ENCODE measurements at places on chromosomes 2 and 18.
A peak's percentile ranks its signal among the peaks of the same experiment; 100 is the strongest.

DNA sequence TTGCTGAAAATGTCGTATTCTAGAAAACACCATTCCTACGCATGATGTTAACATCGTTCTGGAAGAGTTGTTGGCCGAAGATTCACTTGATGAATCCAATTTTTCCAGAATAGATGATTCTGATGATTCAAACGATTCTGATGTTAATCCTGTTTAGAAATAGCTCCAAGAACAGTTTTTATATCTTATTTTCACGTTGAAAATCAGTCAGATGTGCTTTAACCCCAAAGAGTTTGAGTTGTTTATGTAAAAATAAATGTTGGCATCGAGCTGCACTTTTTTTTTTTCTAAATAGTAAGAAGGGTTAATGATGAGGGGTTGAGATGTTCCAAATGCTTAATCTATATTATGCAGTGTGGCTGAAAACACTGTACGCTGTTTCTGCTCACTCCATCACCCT is 99.9 kb upstream of the LINC00305 start:
- no peaks in the 10 kb centered on the region for H3K4me1 ChIP-seq
- H3K27ac ChIP-seq = no peak overlapping the region
- no peaks in the 10 kb centered on the region for H3K27me3 ChIP-seq

DNA sequence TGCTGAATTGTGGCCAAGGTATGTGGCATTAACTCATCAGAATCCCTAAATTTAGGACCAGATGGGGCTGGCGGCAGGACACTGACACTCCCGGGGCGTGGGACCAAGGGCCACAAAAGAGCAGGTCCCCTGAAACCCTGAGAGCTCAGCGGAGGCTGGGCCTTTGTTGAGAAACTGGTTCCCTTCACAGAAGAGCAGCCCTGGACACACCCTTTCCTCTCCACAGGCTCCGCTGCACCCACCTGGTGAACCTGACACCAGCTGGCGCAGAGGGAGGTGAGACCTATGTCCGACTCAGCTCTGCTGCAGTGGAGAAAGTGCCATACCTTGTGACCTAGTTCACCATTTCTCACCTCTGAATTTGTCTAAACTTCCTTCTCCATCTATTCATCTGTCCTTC is 119.5 kb downstream of the RTP5 start:
- H3K36me3 ChIP-seq = no peaks in the 10 kb centered on the region
- no peak overlapping the region for H3K4me3 ChIP-seq
- H3K4me1 ChIP-seq = no peaks in the 10 kb centered on the region
- H3K27me3 ChIP-seq = no peaks in the 10 kb centered on the region
- no peak overlapping the region for H3K27ac ChIP-seq

DNA sequence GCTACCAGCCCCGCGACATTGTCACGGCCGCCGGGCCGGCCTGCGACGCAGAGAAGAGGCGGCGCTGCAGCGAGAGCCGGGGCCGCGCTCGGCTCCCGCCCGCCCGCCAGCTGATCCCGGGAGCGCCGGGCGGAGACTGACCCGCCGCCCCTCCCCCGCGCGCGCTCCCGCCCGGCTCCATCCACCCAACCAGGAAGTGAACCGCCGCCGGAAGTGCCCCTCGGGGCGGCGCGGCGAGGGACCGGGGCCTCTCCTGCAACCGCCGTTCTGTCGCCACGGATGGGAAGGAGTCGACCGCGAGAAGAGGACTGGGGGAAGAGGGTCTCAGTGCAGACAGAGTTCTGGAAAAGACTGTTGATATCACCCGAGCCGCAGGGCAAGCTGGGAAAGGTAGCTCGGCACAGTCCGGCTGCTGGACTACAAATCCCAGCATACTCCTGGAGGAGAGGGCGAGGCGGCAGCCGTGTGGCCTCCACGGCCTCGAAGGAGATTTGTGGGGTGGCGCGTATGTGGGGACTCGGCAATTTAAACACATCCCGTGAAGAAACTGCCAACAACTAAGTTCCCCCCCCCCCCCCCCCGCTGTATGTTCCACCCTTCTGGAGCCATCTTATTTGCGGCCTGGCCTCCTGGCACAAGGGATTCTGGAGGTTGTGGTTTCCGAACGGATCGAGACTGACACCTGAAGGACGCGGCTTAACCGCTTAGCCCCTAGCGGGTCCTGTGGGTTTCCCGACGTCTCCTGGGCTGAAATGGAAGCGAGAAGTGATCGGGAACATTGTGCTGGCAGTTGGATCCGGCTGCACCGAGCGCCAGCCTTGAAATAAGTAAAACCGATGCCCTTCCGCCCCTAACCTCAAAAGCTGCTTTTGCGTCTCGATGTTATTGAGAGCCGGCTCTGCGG is at the start of gene AAK1:
AAK1 (minus strand) TSS at position 138 of the 904 bp plus-strand sequence. CDS start 699 bp downstream, outside the sequence.
- H3K36me3 ChIP-seq = peaks cover under 1% of the 10 kb centered on the region
- H3K27ac ChIP-seq = peak within 1 kb of the TSS; percentile 95
- peak within 1 kb of the TSS; percentile 95 for H3K4me3 ChIP-seq
- no peaks in the 10 kb centered on the region for H3K27me3 ChIP-seq
- H3K4me1 ChIP-seq = peaks cover 41% of the 10 kb centered on the region
- peak; percentile 97 for DNase-seq

GRCh38 chr18:35939138-35939537 is 33.3 kb upstream of the RMP24 start:
- no peaks in the 10 kb centered on the region for H3K4me1 ChIP-seq
- H3K4me3 ChIP-seq = no peak overlapping the region
- no peak for DNase-seq
- H3K27me3 ChIP-seq = no peaks in the 10 kb centered on the region
- no peak overlapping the region for H3K27ac ChIP-seq
